ENCODE measurements at places on chromosomes 16 and 17. TPM values are rescaled to one million over a fixed set of nuclear protein-coding genes. Genes with fewer than 3 reads are reported as not detected.

DNA sequence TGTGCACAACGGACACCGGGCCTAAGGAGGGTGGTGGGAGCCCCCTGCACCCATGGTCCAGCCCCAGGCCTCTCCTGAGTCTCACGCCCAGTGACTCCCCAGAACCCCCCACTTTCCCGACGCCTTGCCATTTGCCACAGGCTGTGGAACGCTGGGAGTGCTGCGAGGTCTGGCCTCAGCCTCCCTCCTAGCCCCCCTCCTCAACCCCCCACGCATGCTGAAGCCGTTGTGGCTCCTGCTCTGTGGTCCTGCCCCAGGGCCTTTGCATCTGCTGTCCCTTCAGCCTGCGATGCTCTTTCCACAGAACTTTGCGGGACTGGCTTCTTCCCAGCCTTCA, 226.0 kb upstream of the GSE1 start:
- DNase-seq: no peak

GRCh38 chr17:48299760-48300159, 130.3 kb downstream of the SKAP1 start:
- DNase-seq: no peak

DNA sequence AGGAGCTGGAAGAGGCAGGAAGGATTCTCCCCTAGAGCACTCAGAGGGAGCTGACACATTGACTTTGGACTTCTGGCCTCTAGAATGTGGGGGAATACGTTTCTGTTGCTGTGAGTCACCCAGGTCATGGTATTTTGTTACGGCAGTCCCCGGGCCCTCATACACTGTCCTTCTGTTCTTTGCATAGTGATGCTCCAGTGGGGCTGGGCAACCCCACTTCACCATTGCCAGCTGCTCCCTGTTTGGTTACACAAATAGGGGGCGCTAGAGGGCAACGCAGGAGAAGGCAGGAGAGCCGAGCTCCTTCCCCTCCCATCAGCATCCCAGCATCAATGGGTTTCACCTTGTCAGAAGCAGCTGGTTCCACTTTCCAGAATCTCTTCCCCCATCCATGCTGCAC, 257.7 kb upstream of the FOXF1 start:
- peak; percentile 77 for DNase-seq

CD79B gene
- total RNA-seq: 1.5 TPM

KRT33B gene
- total RNA-seq: not detected

KRT28 gene
- total RNA-seq: not detected

Data from lung microvascular endothelial cell (primary cell).